ENCODE measurements at places on chromosomes 5 and 9.

- no peak for DNase-seq
Observed at GRCh38 chr9:35748242-35748857, 678 bp downstream of the GBA2 start.

DNA sequence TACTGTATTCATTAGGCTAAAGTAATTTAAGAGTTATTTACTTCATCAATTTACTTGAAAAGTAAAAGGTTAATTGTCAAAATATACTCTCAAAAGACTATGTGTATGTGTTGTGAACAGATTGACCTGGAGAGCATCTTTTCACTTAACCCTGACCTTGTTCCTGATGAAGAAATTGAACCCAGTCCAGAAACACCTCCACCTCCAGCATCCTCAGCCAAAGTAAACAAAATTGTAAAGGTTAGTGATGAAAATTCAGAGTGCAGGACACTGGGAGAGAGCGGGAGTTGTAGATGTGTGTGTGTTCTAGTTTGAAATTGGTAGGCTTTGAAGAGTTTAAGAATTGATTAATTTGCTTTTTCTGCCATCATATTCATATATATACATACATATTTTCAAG lies 41.9 kb downstream of the KIF2A start:
- no peak for DNase-seq

GRCh38 chr5:93674138-93674537 lies 67.3 kb downstream of the POU5F2 start:
- DNase-seq: no peak

GRCh38 chr9:15227491-15227890 lies 79.5 kb downstream of the TTC39B start:
- DNase-seq: no peak

DNA sequence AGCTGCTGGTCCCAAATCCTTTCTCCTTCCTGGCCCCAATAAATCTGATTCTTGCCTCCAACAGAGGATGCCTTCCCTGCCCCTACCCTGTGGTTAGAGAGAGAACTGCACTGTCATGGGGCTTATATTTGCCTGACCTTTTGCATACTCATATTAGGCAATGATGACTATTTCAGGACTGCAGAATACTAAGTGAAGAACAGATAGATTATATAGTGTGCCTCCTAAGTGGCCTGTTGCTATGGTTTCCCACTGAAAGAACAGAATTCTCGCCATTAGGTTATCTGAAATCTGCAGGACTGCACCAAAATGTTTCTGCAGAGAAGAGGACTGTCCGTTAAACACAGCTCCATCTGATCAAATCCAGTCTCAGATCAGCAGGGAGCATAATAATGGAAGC lies 87.3 kb upstream of the CCNG1 start:
- no peak for DNase-seq

DNA sequence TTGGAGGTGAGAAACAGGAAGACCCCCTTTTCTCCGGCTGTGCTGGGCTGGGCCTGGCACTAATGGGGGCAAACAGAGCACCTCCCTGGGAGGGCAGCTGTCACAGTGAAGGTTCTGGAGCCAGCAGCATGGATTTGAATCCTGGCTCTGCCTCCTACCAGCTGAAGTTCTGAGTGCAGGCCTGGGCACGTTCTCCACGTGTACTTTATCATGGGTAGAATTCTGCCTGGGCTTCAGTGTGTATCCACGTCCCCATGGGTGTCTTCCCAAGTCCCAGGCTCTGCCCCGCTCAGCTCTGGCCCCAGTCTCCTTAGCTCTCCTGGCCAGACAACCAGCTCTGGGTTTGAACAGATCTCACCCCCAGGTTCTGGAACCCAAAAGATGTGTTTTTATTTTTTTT lies 223.2 kb downstream of the PBX3 start:
- no peak for DNase-seq

DNA sequence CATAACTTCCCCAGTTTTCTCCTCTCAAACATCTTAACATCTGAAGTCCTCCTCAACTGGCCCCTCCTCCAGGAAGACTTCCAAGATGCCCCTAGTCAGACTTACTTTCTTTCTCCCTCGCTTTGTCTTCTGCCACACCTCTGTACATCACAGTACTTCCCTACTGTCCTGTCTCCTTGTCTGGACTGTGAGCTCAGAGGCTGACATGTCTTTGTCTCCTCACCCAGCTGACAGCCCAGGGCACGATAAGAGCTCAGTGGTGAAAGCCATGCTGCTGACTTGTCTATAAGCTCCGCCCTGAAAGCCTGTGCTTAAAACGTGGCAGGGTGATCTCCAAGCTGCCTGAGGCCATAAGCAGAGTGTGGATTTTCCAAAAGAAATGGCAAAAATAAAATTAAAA lies 33.0 kb upstream of the SLC25A51 start:
- peak; percentile 76 for DNase-seq

GRCh38 chr9:130565792-130566191 lies 13.6 kb upstream of the FUBP3 start:
- no peak for DNase-seq

DNA sequence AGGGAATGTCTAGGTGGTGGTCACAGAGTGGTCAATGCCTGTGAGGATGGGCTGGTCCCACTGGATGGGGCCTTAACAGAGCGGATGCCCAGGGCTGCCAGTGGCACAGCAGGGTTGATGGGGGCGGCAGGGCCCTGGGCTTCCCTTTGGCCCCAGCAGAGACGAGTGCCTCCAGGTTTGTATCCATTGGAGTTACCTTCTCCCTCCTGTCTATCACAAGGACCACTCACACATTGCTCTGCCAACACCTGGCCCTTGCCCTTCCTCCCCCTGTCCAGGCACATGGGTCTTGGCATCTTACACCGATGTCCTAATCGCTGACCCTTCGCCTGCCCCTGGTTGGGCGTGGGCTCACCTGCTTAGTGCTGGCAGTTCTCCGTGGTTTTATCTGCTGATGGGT lies 26.2 kb upstream of the IRX4 start:
- no peak for DNase-seq

- no peak for DNase-seq
Observed at GRCh38 chr5:96115147-96115807, 153.6 kb upstream of the ELL2 start.

GRCh38 chr5:82640916-82641315 lies 362.8 kb upstream of the RPS23 start:
- DNase-seq: no peak

DNA sequence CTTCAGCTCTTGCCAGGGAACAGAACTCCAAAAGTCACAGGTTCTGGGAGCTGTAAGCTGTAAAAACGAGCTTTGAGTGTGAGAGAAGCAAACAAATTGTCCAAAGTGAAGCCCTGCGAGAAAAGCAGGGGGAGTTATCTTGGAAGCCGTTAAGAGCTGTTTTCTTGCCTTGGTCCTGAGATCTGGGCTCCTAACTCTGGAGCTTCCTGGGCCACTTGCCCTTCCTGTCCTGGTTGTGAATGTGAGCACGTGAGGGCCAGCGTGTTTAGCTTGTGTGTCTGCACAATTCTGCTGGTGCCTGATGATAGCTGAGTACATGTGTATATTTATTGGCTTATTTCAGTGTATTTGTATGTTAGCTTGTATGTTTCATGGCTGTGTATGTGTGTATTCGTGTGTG lies 40.5 kb downstream of the DAB2IP start:
- no peak for DNase-seq

GRCh38 chr9:129221233-129221632 lies 43.2 kb upstream of the IER5L start:
- no peak for DNase-seq

- DNase-seq: no peak
Observed at GRCh38 chr9:462606-463005, 247.9 kb downstream of the DOCK8 start.

DNA sequence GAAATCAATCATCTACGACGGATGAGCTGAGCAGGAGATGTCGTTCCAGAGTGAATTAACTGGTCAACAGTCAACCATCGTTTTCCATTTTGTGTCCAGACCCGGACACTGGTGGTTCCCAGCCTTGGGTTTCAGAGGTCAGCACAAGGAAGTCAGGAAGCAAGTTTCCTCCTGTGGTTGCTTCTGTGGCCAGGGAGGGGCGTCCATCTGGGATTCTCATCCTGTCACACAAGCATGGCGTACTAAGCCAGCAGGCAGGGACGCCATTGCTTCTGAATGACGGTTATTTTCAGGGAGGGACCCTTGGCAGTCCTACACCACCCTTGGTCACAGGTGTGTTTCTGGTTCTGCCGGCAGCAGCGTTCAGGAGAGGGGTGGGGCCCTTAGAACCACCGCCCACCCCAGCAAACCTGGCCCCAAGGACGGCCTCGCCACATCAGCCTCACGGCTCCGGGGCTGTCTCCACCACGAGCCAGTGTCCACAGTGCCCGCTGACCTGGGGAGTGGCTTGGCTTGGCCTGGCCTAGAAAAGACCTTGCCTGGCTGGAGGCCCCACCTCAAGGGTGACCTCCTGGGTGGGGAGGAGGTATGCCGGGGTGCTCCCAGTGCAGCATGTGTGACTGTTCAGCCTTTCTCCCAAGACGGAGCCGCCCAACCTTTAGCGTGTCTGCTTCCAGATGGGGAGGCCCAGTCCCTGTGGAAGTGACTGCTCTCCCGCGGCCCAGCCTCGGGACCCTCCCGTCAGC lies 25.2 kb downstream of the NDUFS6 start:
- DNase-seq: no peak

- peak; percentile 24 for DNase-seq
Observed at GRCh38 chr5:175464074-175464941, 14.1 kb upstream of the SFXN1 start.

- peak; percentile 15 for DNase-seq
Observed at GRCh38 chr5:73853091-73853490, 227.1 kb downstream of the ARHGEF28 start.

GRCh38 chr5:158058208-158059120 lies 199.5 kb upstream of the CLINT1 start:
- peak; percentile 62 for DNase-seq

DNA sequence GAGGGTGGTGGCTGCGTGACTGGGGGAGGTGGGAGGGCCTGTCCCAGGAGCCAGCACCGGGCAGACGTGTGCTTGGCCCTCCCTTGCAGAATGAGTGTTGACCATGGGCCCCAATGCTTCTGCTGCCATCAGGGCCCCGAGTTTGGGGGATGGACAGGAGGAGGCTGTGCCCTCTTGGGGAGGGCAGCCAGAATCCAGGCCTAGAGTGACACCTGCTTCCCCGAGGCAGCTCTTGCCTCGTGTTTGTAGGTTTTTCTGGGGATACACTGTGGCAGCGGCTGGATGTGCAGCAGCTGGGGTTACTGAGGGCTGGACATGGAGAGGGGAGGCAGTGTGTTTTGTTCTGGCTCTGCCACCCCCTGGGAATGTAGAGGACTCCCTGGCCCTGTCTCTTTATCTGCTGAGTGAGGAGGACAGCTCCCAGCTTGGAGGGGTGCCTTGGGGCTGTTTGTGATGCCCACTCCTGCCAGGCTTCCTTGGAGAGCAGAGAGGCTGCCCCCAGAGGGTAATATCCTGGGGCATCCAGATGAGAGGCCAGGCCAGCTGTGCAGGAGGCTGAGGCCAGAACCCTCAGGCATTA lies 22.7 kb downstream of the WNK2 start:
- DNase-seq: no peak

DNA sequence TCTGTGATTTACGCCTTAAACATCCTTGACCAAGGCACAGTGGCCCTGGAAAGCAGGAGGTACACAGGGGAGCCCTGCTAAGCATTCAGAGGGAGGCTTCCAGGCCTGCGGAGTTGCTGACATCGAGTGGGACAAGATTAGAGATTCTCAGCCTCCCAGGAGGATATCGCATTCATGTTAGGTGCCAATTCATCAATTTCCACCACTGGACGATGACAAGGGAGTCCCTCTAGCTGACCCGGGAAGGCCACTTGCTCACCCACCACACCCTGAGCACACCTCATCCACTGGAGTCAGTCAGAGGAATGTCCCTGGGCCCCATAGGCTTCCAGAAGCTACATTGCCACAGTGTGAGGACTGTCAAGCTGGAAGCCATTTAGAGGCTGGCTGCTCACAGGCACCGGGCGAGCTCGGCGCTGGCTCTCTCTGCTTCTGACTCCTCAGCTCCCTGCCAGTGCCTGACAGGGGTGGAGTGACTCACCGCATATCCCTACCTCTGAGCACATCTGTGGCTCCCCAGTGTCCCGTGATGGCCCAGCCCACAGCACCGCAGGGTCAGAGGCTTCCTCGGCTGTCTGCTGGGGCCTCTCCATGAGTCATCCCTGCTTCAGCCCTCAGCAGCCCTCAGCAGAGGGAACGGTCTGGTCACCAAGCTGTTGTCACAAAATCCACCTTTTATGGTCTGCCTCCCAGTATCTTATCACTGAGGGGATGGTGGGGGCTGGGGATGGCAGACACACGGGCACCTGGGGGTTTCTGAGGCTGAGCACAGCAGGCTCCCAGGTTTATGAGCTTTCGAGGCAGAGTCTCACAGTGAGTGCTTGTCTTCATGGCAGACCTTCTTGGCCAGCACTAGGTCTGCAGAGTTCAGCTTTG lies 117.5 kb downstream of the ZNF608 start:
- DNase-seq: peak; percentile 95

GRCh38 chr9:136615631-136616306 lies 46.9 kb upstream of the EGFL7 start:
- DNase-seq: no peak

DNA sequence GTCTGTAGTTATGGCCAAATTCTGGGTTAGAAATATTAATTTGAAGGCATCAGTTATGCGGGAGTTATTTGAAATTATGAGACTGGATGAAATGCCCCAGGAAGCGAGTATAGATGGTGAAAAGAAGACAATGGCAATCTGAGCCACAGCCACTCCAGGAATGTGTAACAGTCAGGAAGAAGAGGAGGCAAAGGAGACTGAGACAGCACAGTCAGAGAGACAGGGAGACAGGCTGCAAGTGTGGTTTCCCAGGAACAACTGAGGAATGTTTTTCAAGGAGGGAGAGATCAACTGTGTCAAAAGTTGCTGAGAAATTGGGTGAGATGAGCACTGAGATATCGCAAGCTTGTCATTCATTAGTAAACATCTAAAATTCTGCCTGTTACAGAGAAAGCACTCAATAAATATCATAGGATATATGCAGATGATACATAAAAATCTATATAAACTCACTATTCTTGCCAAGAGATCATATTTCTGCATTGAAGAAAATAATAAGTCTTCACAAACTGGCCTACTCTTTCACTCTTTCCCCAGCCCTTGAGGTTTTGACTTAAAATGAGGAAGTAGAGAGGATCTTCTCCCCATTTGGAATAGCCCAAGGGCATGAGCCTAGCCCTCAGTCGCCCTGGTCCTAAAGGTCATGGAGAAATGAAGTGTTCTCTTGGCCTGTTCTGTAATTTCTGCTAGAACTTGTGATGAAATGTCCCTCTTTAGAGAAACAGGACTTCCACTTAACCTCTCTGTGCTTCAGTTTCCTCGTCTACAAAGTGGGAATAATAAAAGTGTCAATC lies 48.5 kb upstream of the RLN1 start:
- peak; percentile 52 for DNase-seq

DNA sequence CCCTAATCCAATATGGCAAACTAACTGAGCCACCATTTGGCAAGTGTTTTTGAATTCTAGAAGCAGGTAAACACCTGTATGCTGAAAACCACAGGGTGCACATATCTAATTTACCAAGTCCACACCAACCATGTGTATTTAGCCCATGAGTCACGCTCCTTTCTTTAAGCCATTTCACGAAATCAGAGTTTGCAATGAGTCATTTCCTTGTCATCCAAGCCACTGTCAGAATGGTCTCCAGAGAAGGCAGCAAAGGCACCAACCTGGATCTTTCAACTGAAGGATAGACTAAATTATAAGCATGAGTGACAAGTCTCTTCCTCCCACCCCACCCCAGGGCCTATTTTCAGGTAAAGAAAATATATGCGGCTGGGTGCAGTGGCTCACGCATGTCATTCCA lies 110.0 kb downstream of the PAX5 start:
- peak; percentile 76 for DNase-seq

GRCh38 chr9:121484651-121485446 lies 14.8 kb downstream of the GGTA1 start:
- no peak for DNase-seq

All from fibroblast of skin of right quadriceps (primary cell).